ENCODE measurements at places on chromosomes 7 and 10. TPM values are rescaled to one million over a fixed set of nuclear protein-coding genes. Genes with fewer than 3 reads are reported as not detected.

The TMEM213 gene
- total RNA-seq, result not detected

The AKR1C2 gene
- 10.6 TPM for total RNA-seq

The WEE2 gene
- total RNA-seq, result not detected

The OR2A7 gene
- total RNA-seq, result 0.50 TPM

Measured in fibroblast of lung (primary cell).